ENCODE measurements at places on chromosomes 7 and 10.

DNA sequence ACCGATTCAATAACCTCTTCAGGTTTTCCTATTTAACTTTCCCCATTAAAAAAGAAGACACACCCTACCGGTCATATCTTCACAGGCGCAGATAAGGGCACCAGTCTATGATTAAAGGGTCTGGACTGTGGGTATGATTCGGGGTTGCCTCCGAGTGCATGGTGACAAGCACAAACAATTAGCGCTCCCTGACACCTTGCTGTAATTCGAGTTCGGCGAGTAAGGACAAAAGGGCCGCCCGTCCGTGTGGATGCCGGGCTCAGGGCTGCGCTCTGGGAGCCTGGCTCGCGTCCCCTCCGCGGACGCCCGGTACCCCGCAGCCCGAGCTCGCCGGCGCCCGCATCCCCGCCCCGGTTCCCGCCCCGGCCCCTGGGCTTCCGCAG, 111.9 kb upstream of the RHEB start:
- no peak for DNase-seq

DNA sequence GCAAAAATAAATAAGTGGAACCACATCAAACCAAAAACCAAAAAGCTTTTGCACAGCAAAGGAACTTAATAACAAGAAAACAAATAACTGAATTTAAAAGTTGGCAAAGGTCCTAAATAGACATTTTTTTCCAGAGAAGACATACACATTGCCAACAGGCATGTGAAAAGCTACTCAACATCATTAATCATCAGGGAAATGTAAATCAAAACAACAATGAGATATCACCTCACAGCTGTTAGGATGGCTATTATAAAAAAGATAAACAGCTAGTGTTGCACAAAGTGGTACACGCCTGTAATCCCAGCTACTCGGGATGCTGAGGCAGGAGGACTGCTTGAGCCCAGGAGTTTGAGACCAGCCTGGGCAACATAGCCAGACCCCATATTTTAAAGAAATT, 2.2 kb upstream of the SUN3 start:
- no peak for DNase-seq

- no peak for DNase-seq
Measured at GRCh38 chr10:1364151-1364910, 308.1 kb downstream of the WDR37 start.

DNA sequence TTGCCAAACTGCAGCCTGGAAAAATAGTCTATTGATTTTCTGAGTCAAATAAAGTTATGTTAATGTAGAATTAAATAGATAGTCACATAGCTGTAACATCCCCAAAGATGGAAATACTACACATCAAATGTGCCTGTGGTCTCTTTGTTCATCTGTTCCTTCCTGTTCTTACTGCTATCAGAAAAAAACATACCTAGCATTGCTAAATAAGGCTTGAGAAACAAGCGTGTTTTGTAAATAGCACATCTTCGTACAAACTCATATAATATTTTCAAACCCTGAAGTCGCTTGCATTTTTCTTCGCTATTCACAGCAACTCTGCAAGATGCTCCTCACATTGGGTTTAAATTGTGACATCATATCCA, 116.1 kb downstream of the KLF6 start:
- no peak for DNase-seq

DNA sequence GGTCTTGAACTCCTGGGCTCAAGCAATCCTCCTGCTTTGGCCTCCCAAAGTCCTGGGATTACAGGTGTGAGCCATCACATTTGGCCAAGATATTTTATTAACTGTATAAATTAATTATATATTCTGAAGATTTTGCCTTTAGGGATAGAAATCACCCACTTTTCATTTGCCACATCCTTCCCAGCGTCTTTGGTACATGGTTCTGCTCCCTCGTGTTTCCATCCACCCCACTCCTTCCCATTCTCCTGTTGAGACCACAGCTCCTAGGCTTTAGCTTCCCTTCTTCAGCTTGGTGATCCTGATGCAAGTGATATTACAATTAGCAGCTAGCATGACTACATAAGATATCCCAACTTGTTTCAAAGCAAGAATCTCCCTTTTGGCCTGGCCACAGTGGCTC, 8.4 kb downstream of the CPA1 start:
- DNase-seq, result no peak

DNA sequence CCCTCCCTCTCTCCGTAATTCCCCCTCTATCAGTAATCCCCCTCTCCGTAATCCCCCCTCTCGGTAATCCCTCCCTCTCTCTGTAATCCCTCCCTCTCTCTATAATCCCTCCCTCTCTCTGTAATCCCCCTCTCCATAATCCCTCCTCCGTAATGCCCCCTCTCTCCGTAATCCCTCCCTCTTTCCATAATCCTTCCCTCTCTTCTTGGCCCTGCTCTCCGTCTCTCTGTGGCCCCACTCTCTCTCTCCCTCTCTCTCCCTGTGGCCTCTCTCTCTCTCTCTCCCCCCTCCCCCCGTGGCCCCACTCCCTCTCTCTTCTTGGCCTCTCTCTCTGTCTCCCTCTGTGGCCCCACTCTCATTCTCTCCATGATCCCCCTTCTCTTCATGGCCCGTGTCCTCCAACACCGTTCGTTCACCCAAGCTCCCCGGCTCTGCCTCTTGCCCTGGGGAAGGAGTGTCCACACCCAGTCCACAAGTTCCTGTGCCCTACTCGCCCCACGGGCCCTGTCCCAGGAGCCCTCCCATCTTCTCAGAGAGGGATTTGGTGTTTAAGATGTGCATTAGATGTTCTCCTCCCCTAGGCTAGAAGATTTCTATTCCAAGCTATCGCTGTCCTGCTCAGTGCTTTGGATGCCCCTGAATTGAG, 19.8 kb downstream of the SHH start:
- no peak for DNase-seq

DNA sequence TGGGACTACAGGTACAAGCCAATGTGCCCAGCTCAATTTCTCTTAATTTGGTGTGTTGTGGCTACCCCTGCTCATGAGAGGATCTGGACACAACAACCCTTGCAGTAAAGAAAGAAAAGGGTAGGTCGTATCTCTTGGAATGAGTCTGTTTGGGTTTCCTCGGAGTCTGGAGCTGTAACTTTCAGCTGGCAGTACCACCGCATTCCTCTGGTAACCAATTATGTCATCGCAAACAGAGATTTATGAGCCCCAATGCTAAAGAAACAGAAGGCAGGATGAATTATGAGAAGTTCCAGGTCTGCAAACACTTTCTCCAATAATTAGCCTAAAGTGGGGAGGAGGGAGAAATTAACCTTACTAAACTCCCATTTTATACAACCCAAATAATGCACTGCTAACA, 186.6 kb upstream of the NRP1 start:
- no peak for DNase-seq

- no peak for DNase-seq
Measured at GRCh38 chr7:10802526-10802925, 171.1 kb upstream of the PHF14 start.

GRCh38 chr7:139804571-139804970, 24.5 kb upstream of the TBXAS1 start:
- DNase-seq, result no peak

DNA sequence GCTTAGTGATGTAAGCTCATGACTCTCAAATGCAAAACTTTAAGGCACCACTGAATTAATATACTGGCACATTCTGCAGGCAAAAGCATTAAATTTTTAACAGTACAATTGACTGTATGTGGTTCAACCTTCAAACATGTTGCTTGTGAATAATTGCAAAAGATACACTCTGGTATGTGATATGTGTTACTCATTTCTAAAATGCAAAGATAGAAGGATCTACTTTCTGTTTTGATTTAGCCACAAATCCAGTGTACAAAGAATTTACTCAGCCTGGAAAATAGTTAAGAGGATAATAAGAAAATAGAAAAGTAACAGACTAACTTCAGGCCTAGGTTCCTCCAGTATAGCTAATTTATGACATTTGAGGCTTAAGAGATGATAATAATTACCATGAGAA, 66.6 kb upstream of the NOBOX start:
- no peak for DNase-seq

DNA sequence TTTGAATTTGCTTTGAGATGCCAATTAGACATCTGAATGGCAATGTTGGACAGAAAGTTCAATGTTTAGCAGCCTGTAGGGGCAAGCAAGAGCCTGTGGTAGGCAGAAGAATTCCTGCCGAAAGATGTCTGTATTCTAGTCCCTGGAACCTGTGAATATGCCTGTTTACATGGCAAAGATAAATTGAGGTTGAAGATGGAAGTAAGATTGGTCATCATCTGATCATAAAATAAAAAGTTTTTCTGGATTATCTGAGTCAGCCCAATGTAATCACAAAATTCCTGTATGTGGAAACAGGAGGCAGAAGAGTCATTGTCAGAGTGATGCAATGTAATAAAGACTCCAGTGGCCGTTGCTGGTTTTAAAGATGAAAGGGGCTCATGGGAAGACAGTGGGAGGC, 430.5 kb downstream of the MDFIC start:
- DNase-seq, result no peak

- no peak for DNase-seq
Measured at GRCh38 chr7:48611993-48612392, 312.4 kb upstream of the CDC14C start.

DNA sequence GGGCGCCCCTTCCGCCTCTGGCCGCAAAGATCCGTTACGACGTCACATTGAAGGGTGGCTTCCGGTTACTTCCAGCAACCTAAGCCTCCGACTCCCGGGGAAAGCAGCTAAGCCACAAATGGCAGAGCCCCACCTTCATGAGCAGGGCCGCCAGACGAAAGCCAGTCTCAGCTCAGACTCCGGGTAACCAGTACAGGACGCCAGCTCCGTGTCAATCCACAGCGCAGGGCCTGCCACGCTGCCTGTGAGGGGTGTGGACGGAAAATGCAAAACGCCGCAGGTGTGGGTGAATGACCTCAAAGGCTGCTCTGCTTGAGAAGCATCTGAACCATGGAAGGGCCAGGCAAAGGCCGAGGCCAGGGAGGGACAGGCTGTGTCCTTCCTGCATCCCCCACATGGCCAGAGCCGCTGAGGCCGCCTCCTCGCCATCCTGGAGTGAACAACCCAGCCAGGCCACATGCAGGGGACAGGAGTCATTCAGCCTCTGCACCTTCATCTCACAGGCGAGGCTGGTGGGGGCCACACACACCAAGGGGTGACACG, 53.5 kb upstream of the PPP2R2D start:
- DNase-seq, result no peak

GRCh38 chr7:151012911-151013347, 11.4 kb downstream of the ATG9B start:
- no peak for DNase-seq

DNA sequence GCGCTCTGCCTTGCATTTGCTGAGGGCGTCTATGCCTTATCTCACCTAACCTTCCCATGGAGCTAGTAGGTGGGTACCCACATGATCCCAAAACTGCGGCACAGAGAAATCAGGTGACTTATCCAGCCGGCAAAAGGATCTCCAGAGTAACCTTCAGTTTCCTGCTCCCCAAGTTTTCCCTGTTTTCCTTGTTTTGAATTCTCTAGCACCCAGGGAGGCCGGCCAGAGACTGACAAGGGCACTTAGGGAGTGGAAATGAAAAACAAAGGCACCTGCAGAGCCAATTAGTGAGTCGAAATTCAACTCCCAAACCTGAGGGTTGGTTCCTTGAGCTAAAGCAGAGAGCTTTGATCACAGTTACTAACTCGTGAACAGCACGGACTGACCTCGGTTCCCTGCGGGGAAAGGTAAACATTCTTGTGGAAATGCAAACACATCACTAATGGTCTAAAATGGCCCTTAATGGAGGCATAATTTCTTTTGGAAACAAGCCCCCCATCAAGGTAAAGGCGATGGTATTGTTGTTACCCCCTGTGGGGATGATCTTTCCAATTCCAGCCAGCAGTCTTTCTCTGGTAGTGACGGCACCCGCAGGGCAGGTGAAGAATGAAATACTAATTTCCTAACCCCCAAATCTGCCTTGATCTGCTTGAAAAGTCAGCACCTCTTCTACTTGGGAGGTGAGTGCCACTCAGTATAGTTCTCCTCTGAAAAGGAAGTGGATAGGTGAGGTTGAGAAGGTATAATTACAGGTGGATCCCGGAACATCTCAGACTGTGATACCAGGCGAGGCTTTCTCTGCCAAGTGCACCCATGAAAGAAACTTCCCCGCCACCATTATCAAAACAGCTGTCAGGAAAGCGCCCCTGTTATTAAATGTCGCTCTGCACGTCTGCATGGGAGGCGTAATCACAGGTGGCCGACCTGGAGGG, 365.6 kb upstream of the AUTS2 start:
- DNase-seq, result no peak

DNA sequence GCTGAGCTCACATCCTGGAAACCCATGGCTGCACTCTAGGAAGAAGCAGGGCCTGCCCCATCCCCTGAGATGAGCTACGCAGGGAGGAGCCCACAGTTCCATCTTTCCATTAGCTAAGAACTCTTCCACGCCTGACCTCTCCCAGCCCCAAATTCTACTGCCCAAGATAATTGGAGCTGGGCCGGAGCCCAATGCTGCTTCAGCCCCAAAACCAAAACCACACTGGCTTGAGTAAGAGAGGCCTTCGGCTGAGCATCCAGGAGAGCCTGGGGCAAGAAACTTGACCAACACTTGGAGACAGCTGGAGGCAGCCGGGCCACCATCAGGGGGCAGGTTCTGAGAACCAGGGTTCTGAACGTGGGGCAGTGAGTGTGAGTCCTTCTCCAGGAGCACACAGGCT, 116.1 kb upstream of the ZMIZ1 start:
- DNase-seq, result no peak

DNA sequence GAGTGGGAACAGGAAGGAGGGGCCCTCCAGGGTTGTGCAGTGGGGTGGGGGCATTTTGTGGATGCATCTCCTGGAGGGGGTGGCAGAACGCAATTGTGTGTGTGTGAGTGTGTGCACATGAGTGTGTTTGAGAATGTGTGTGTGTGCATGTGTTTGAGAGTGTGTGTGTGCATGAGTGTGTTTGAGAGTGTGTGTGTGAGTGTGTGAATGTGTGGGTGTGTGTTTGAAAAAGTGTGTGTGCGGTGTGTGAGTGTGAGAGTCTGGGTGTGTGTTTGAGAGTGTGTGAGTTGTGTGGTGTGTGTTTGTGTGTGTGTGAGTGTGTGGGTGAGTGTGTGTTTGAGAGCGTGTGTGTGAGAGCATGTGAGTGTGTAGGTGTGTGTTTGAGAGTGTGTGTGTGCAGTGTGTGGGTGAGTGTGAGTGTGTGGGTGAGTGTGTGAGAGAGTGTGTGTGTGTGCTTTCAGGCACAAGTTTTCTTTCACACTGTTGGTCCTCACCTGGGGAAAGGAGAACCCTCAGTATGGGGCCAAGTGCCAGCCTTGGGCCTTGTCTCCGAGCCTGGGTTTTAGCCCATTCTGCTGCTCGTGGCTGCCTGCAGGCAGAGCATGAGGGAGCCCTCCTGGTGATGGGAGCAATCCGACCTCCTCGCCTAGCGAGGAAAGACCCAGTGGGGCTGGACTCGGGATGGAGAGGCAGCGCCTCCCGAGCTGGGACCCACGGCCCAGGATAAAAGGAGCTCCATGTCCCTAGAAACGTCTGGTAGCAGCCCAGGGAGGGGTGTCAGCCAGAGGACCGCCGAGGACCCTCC, 35.6 kb downstream of the CDH23 start:
- DNase-seq, result no peak

DNA sequence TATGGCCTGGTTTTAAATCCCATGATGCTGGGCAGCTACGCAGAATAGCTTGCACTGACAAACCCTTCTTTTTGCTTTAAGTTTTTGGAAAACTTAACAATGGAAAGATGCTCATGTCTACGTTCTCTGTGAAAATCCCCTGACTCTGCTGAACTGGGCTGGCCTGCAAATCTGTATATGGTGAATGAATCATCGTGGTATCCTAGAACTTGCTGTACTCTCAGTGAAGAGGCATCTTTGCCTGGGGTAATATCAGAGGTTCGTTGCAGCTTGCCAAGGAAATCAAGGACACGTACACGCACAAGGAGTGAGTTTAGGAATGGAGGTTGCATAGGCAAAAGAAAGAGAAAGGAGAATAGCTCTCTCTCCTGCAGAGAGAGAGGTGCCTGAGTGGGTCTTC, 382.0 kb upstream of the ADARB2 start:
- no peak for DNase-seq

- DNase-seq, result no peak
Measured at GRCh38 chr7:137196648-137197047, 146.9 kb downstream of the PTN start.

All from amygdala (tissue), 56 donors.